ENCODE measurements at places on chromosomes 5 and 9.

- peak; percentile 79 for DNase-seq
Observed at GRCh38 chr9:110256380-110257096, at the start of gene TXN. Gene TXN (minus strand): TSS chr9:110256507. CDS start chr9:110256435, 72 bp downstream.

DNA sequence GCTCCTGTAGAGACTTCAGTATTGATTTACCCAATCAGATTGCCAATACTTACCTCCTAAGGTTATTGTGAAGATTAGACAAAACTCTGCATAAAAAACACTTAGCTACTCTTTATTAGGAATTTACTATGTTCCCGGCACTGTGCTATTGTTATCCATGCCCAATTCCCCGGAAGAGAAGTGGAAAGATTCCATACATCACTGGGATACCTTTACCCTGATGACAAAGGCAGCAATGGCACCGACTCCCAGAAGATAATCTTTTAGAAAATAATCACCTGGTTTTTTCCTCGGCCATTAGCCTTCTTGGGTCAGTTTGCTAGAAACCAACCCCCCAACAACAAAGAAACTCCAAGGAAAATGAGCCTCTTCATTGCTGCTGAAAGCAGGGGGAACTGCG is 226.0 kb downstream of the SNX18 start:
- no peak for DNase-seq

- DNase-seq: no peak
Observed at GRCh38 chr5:180324601-180324950, 28.6 kb downstream of the GFPT2 start.

DNA sequence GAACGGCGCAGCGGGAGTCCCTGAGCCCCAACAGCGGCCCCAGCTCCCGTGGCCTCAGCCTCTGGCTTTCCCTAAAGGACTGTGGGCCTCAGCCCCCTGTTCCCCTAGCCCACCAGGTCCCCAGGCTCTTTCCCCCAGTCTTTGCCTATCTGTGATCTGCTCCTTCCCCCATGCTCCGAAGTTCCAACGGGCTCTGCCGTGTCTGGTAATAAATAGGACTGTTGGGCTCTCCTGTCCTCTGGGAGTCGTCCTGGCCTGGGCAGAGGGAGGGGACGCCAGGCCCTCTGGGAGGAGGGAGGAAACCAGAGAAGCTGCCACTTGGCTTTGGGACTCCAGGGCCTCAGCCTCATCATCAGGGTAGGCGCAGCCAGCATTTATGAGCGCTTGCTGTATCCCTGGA is 28.1 kb downstream of the ADGRD2 start:
- no peak for DNase-seq

DNA sequence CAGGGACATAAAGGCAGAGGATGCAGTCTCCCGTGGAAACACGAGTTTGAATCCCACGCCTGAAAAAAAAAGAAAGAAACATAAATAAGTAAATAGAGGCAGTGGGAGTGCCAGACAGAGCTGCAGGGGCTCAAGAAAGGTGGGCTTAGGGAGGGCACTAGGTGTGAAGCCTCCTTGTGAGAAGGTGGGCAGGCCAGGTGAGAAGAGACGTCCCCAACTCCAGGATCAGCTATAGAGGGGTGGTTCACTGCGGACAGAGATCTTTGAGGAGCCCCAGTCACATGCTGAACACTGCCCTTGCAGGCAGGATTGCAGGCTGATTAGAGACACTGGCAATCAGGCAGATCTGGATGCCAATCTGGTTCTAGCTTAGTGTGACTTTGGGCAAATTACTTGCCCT is 172.1 kb downstream of the RGS3 start:
- DNase-seq: no peak
